ENCODE measurements at places on chromosomes 5 and 9.

DNA sequence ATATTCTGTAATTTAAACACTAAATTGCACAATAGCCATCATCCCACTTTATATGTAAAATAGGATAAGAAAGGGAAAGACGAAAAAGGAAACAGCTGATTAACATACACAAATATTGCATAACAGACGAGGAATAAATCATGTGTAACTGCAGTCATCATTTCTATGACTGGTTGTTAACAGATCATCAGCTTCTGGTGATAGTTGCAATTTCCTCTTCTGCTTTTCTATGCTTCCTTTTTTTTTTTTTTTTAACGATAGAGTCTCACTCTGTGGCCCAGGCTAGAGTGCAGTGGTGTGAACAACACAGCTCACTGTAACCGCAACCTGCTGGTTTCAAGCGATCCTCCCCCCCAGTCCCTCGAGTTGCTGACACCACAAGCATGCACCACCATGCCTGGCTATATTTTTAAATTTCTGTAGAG lies 22.5 kb upstream of the JAKMIP2 start:
- DNase-seq: no peak

- DNase-seq: no peak
Observed at GRCh38 chr9:136840140-136840876, 2.0 kb upstream of the AJM1 start.

GRCh38 chr9:88812938-88813637 lies 178.2 kb upstream of the S1PR3 start:
- no peak for DNase-seq

DNA sequence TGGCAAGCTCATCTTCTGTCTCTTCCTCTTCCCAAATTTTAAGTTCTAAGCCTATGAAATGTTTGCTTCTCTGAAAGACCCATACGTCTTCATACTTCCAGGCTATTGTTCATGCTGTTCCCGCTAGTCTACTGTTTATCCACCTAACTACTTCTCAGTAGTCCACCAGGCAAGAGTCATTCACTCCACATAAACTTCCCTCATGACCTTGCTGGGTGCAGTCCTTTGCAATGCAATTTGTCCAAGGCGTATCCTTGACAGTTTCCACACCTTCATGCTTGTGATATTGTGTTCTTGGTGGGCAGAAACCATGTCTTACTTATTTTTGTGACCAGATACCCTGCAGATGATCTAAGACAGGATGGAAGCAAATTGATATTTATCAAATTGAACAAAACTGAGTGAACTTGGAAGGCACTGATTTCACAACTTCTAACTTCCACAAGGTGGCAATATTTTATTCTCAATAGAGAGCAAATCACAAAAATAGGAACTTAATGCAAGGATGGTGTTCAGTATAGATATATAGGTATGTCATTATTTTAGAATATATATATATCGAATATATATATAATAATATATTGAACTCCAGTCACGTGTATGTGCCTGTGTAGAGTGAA lies 30.3 kb downstream of the TYRP1 start:
- DNase-seq: no peak

- DNase-seq: no peak
Observed at GRCh38 chr5:38593959-38594358, 37.5 kb upstream of the LIFR start.

DNA sequence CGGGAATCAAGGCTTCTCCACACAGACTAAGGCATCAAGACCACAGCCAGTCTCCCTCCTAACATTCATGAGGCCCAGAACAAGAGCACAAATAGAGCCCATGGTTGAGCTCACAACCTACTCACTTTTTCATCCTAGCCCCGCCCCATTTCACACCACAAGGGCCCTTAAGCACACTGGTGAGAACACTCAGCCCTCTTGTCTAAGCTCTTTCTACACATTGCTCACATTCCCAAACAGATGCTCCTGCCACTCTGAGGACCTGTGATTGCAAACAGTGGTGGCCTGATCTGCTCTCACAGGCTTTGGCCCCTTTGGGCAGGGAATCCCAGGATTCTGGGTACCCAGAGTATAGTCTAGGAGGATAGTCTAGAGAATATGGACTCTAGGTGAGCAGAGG lies 54.0 kb downstream of the FEM1C start:
- no peak for DNase-seq

- DNase-seq: no peak
Observed at GRCh38 chr5:3103262-3103811, 351.9 kb upstream of the IRX2 start.

DNA sequence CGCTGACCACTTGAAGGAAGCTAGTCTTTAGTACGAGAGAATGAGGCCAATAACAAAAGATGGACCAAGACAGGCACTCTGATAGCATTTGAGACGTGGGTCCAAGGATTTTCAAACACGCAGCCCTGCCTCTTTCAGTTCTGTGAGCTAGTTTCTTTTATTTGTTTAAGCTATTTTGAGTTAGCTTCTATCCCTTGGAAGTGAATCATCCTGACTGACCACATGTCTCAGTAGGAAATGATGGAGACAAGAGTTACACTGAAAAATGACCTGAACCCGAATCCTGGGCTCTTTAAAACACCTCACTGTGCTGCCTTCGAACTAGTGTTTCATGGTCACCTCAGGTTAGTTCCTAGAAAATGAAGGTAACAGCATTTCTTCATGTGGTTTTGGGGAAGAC lies 9.9 kb downstream of the TEK start:
- no peak for DNase-seq

- DNase-seq: no peak
Observed at GRCh38 chr5:77120086-77120485, 33.0 kb upstream of the ZBED3 start.

Data from tibial nerve (tissue), 4 donors.